HFFc6 (cell line): ENCODE measurements at places on chromosomes 6 and 20. TPM values are rescaled to one million over a fixed set of nuclear protein-coding genes. Genes with fewer than 3 reads are reported as not detected.
A peak's percentile ranks its signal among the peaks of the same experiment; 100 is the strongest.

DNA sequence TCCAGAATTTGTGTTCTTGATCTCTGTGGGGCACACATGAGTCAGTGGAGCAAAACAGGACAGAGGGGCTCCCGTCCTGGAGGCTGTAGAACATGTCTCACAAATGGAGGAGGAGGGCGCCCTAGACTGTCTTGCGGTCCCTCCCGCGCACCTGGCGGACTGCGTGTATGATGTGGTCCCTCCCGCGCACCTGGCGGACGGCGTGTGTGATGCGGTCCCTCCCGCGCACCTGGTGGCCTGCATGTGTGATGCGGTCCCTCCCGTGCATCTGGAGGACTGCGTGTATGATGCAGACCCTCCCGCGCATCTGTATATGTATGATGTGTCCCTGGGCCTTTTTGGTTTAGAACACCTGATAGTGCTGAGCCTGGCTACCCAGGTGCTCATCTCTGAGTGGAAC is 158.9 kb upstream of the RIN2 start:
- no peak for DNase-seq

BPI gene
- not detected in 3 replicates for total RNA-seq

DNA sequence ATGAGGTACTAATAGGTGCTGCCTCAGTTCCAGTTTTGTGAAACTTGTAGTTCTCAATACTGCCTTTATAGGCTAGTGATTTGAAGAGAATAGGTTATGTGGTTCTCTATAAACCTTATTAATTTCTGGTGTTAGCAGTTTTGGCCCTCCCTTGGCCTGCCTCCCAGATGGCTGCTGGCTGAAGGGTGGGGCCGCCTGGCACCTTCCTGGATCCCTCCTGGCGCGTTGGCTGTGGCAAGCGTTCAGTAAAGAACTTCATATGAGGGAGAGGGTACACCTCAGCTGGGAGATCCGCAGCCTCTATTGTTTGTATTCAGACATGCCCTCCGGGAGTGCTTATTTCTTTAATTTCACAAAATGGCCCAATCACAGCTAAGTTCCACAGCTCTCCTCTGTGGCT is 51.9 kb downstream of the FAM120B start:
- DNase-seq = no peak

DNA sequence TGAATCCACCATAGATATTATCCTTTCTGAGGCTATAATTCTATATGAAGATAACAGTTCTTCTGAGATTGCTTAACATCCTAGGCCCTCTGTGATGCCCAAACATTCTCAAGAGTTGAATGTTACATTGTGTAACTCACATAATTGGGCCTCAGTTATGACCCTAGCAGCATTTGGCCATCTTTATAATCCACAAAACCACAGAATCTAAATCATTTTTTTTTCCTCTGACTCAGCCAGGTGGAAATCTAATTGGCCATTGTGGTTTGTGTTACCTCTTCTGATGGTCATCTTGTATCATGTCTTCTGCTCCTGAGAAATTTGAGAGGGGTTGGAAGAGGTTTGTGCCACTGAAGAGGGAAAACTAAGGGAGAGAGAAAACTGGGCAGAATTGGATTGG is 99.5 kb downstream of the LINC00237 start:
- no peak for DNase-seq

DNA sequence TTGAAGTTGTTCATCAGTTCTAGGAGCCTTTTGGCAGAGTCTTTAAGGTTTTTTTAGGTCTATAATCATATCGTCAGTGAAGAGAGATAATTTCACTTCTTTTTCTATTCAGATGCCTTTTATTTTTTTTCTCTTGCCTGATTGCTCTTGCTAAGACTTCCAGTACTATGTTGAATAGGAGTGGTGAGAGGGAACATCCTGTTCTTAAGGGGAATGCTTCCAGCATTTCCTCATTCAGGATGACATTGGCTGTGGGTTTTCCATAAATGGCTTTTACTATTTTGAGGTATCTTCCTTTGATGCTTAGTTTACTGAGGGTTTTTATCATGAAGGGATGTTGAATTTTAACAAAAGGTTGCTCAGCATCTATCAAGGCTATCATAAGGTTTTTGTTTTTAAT is 109.5 kb downstream of the CLVS2 start:
- DNase-seq = no peak

DNA sequence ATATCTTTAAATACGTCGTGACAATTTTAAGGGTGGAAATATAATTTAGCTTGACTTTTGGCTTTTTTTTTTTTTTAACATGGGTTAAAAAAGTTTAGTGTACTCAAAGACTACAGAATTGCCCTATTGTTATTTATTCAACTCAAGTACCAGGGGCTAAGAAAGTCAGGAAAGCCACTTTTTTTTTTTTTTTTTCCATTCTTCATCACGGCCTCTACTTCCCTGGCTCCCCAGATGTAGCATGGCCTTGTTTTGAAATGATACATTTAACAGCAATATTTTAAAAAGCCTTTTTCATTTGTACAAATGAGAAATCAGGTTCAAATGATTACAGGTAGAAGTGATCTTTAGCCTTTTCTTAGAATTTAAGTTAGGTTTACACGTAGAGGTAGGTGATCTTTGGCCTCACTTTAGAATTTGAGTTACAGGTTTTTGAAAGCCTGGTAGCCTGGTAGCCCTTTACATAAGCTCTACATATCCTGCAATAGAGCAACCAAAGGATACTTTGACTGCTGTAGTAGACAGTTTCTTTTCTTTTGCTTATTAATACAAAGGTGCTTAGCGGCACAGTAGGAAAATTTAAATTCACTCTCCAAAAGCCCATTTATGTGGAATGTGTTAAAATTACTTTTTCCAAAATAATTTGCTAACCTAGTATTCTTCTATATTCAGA is 160.5 kb upstream of the MMS22L start:
- no peak for DNase-seq

- peak; percentile 97 for DNase-seq
These were observed 212.1 kb upstream of the MARCKS start for GRCh38 chr6:113644861-113645575.

GRCh38 chr6:20572288-20572687 is 38.0 kb downstream of the CDKAL1 start:
- DNase-seq = no peak

ECT2L gene
- not detected in 2 replicates for total RNA-seq

DNA sequence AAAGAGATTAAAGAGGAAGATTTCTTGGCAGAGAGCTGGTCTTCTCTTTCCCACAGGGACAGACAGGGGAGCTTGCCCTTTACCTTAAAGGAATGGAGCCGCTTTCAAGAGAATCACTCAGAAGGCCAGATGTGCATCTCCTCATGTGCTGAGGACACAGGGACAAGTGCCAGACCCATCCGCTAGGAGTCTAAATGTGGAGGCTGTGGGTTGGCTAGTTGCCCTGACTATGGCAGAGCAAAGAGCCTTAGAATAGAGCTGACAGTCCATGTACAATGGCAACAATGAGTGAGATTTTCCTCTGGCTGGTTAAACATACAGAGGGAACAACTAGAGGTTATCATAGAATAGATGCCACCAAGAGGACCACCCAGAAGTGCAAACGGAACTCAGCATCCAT is 7.3 kb upstream of the DOK5 start:
- DNase-seq = no peak

GID8 gene
- 21.3 to 26.4 TPM (median 25.7 TPM) in 3 replicates for total RNA-seq
